ENCODE measurements at places on chromosomes 12 and 14. TPM values are rescaled to one million over a fixed set of nuclear protein-coding genes. Genes with fewer than 3 reads are reported as not detected.

The BHLHE41 gene
- total RNA-seq, result 2.1 TPM

The DTX3 gene
- 1.5 TPM for total RNA-seq

The LYSET gene
- 11.3 TPM for total RNA-seq

The DIO2 gene
- total RNA-seq, result not detected

The C12orf56 gene
- 2.0 TPM for total RNA-seq

The WASHC4 gene
- 60.8 TPM for total RNA-seq

The HELB gene
- 2.2 TPM for total RNA-seq

The RASSF9 gene
- total RNA-seq, result 2.7 TPM

Data from bronchial epithelial cell (primary cell).